ENCODE measurements at places on chromosomes 11 and 22. TPM values are rescaled to one million over a fixed set of nuclear protein-coding genes. Genes with fewer than 3 reads are reported as not detected.

GRCh38 chr11:88508759-88509581 is 171.4 kb upstream of the CTSC start:
- peak overlapping the region; percentile 78 for H3K4me3 ChIP-seq
- peaks cover 17% of the 10 kb centered on the region for H3K27me3 ChIP-seq
- DNase-seq = peak; percentile 29

The ADAMTS15 gene
- polyA plus RNA-seq = not detected

DNA sequence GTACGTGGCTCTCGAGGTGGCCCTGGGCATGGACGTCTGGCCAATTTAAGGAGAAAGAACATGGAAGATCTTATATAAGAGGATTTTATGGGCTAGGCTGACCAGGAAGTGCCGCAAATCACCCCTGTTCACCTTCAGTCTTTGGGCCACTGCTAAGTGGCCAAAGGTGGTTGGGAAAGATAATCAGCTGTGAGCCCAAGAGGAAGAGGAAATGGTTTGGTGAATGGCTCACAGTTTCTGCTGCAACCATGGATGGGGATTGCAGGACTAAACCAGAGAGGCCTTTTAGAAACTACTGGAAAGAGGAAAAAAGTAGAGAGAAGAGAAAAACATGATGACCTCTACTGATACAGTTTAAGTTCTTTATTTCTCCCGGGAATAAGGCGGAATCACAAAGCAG is 96.0 kb upstream of the ARHGAP20 start:
- H3K27ac ChIP-seq = no peak overlapping the region
- H3K36me3 ChIP-seq = no peaks in the 10 kb centered on the region
- no peaks in the 10 kb centered on the region for H3K4me1 ChIP-seq
- no peak overlapping the region for H3K4me3 ChIP-seq
- no peaks in the 10 kb centered on the region for H3K27me3 ChIP-seq

- peak; percentile 65 for DNase-seq
- H3K4me3 ChIP-seq = no peak overlapping the region
- H3K36me3 ChIP-seq = peaks cover 8% of the 10 kb centered on the region
- no peak overlapping the region for H3K27ac ChIP-seq
- peaks cover 10% of the 10 kb centered on the region for H3K27me3 ChIP-seq
Observed at GRCh38 chr22:29116397-29117123, 43.7 kb downstream of the KREMEN1 start.

The SYCE3 gene
- not detected for polyA plus RNA-seq

DNA sequence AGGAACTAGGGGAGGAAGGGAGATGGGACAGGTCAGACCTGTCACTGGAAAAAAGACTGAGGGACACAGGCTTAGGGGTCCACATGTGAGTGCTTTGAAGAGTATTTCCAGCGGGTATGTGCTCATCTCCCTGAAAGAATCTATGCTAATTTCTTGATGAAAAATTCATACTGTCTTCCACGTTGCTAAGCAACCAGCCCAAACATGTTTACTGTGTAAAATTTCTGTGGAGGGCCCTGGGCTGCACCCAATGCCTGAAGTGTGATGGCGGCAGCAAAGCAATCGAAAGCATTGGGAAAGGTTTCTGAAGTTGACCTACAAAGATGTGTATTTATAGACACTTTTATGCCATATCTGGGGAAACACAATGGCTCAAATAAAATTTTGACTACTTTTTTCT is 7.4 kb downstream of the SYT13 start:
- no peak for DNase-seq
- no peak overlapping the region for H3K4me3 ChIP-seq
- H3K36me3 ChIP-seq = no peaks in the 10 kb centered on the region
- no peaks in the 10 kb centered on the region for H3K4me1 ChIP-seq

GRCh38 chr11:34147581-34147980 is 42.2 kb downstream of the NAT10 start:
- no peaks in the 10 kb centered on the region for H3K27me3 ChIP-seq
- no peak overlapping the region for H3K4me3 ChIP-seq
- no peak overlapping the region for H3K27ac ChIP-seq
- no peaks in the 10 kb centered on the region for H3K4me1 ChIP-seq
- DNase-seq = no peak

DNA sequence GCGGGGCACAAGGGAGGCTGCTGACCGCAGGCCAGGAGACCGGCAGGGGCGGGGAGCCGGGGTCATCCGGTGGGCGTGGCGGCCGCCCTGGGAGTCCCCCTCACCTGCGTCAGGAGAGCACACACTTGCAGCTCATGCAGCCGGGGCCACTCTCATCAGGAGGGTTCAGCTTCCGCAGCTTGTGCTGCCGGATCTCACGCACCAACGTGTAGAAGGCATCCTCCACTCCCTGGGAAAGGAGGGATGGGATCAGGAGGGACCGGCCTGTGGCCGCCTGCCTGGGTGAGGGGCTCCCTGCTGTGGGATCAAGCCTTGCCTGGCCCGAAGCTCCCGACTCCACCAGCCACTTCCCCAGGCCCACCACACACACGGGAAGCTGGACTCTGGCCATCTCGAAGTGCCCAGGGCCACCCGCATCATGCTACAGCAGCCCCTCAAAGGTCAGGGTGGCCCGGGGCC is 2.8 kb downstream of the HRAS start:
- DNase-seq = no peak
- H3K4me3 ChIP-seq = no peak overlapping the region
- no peak overlapping the region for H3K27ac ChIP-seq
- peaks cover 5% of the 10 kb centered on the region for H3K27me3 ChIP-seq
- peaks cover 10% of the 10 kb centered on the region for H3K4me1 ChIP-seq
- no peaks in the 10 kb centered on the region for H3K36me3 ChIP-seq

The MMP12 gene
- polyA plus RNA-seq = not detected

The SLC17A6 gene
- not detected for polyA plus RNA-seq

The LRRC74B gene
- polyA plus RNA-seq = not detected

DNA sequence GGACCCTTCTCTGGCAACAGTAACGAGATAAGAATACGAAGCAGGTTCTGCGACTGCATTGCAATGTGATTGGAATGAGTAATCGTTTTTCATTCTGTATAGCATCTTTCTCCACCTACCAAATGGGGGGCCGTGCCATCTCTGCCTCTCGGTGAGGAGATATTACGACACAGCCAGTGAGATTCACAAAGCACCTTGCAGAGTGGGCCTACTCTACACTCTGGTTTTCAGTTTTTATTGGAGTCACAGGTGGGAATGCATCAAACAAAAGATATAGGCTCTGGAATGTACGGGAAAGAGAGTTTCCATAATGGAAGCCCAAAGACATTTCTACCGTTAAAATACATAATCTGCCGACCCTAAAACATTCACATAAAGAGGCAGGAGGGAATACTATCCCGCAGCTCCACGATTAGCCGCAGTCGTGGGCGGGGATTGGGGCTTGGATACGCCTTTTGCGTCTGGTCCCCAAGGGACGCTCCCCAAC is 423 bp upstream of the RTN3 start:
- H3K36me3 ChIP-seq = no peaks in the 10 kb centered on the region
- H3K4me3 ChIP-seq = peak overlapping the region; percentile 92
- peak overlapping the region; percentile 86 for H3K27ac ChIP-seq

The MAPK8IP2 gene
- polyA plus RNA-seq = not detected

DNA sequence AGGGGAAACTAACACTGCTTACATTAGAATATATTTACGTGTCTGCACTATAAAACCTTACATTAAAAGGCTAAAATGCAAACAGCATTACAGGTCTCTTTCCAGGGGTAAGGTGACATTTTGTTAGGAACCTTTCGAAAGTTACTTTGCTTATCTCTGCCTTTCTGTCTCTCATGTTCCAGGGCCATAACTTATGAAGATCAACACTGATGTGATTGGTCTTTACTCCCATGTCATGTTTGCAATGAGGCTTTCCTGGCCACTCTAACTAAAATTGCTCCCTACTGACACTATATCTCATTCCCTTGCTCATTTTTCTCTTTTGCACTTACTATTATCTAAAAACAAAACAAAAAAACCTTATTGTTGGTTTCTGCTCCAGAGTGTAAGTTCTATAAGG is 119.0 kb downstream of the JRKL start:
- no peaks in the 10 kb centered on the region for H3K4me1 ChIP-seq
- H3K27ac ChIP-seq = no peak overlapping the region
- H3K36me3 ChIP-seq = no peaks in the 10 kb centered on the region
- no peaks in the 10 kb centered on the region for H3K27me3 ChIP-seq
- no peak for DNase-seq

The HSPB2 gene
- polyA plus RNA-seq = not detected

DNA sequence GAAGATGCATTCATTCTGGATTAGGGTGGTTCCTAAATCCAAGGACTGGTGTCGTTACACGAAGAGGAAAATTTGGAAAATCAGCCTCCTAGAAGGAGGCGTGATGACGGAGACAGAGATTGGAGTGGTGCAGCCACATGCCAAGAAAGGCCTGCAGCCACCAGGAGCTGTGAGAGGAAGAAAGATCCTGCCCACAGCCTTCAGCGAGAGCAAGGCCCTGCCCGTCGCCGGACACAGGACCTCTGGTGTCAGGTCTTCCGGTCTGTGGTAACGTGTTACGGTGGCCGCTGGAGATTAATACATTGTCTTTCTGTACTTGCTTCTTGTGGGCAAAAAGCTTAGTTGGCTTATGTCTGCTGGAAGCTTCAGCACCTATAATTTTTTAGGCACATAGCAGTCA is 1045.8 kb downstream of the BRD1 start:
- no peak overlapping the region for H3K4me3 ChIP-seq
- no peaks in the 10 kb centered on the region for H3K36me3 ChIP-seq
- H3K27me3 ChIP-seq = peaks cover 3% of the 10 kb centered on the region

The OR5AS1 gene
- polyA plus RNA-seq = not detected

DNA sequence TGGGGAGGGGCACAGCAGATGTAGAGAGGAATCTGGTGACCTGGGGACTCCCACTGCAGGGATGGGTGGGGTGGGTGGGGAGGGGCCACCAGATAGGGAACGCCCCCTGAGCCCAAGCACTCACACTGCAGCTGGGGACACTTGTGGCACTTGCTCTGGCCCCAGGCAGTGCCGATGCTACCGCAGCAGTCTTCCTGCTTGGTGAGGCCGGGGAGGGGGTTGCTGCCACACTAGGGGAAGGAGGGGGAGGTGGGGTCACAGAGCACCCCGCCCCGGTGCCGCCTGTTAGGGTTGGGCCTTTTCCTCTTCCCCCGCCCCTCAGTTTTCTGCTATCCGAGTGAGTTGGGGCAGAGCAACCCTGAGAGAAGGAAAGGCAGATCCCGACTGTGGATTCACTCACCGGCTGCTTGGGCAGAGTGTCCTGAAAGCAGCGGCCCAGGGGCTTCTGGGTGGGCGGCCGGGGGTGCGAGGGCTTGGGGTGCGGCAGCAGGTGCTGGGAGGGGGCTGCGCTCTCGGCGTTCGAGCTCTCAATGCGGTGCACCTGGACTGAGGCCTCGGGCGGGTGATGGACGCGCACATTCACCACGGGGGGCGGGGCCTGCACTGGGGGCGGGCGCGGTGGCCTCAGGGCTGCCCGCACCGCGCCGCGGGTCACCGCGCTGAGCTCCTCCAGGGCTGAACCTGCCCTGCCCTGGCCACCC is 4.7 kb downstream of the LTBP3 start:
- peak overlapping the region; percentile 52 for H3K4me3 ChIP-seq
- H3K4me1 ChIP-seq = peaks cover 51% of the 10 kb centered on the region
- peak; percentile 53 for DNase-seq
- peaks cover 16% of the 10 kb centered on the region for H3K36me3 ChIP-seq
- peaks cover 4% of the 10 kb centered on the region for H3K27me3 ChIP-seq
- H3K27ac ChIP-seq = peak overlapping the region; percentile 68

The GLYATL2 gene
- polyA plus RNA-seq = not detected

DNA sequence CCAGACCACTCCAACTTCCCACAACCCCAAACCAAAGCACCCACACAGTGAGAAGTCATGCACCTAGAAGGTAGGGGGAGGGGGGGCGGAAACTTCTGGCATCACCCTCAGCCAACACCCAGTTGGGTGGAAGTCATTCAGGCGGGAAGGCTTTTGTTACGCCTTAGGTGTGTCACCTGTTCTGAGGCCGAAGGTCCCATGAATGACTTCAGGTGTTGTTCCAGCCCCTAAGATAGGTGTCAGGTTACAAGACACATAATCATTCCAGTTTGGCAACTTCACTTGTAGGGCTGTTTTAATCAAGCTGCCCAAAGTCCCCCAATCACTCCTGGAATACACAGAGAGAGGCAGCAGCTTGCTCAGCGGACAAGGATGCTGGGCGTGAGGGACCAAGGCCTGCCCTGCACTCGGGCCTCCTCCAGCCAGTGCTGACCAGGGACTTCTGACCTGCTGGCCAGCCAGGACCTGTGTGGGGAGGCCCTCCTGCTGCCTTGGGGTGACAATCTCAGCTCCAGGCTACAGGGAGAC is at the start of gene TMPRSS4:
Gene TMPRSS4, plus strand, starts transcription at position 325 of the 528 bp plus-strand sequence. CDS start 225 bp downstream, outside the sequence.
- H3K27ac ChIP-seq = no peak within 1 kb of the TSS
- no peaks in the 10 kb centered on the region for H3K4me1 ChIP-seq
- H3K36me3 ChIP-seq = no peaks in the 10 kb centered on the region
- DNase-seq = no peak
- peaks cover 16% of the 10 kb centered on the region for H3K27me3 ChIP-seq
- no peak within 1 kb of the TSS for H3K4me3 ChIP-seq

DNA sequence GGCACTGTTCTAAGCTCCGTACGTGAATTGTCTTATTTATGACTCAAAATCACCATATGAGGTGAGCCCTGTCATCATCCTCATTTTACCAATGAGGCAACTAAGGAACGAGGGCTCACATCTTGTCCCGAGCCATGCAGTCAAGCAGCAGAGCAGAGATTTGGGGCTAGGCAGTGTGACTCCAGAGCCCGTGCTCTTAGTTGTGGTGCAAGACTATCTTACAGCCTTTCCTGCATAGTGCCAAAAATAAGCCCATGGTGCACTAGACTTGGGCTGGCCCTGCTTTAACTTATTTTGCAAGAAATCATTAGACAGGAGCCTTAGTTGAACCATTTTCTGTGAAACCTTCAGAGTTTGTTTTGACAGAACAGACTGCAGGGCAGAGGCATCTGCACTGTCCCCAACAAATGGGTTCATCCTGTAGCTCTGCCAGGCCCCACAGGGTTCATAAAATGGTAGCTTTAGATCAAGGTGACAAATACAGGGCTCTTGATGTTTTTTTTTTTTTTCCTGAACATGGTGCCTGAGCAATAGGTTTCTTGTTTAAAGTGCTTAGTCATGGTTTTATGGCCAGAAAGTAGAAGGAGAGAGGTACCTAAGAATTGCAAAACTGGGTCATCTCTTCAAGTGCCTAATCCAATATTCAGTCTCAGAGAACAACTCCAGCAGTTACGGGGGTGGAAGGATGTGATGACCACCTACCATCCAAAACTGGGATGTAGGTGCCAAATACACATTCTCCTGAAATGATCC is 56.6 kb downstream of the BMAL1 start:
- H3K4me3 ChIP-seq = no peak overlapping the region
- H3K4me1 ChIP-seq = peaks cover 92% of the 10 kb centered on the region
- H3K27ac ChIP-seq = peak overlapping the region; percentile 88
- H3K27me3 ChIP-seq = peaks cover 2% of the 10 kb centered on the region

Measured in immature natural killer cell (primary cell).